ENCODE measurements at places on chromosomes 1 and 21.

DNA sequence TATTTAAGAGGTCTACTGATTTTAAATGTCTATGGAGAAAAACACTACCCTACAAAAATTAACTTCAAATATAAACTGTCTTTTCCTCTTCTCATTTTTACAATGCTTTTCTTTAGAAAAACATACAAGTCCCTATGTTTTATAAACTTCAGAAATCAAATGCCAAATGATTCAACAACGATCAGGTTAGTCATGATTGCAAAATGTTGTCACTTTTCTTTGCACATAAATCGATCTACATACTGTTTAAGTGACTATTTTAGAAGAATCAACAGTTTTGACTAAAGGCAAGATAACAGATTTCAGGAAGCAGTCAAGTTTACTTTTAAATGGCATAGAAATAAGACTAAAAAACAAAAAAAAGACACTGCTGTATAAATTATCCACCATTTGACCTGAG lies 168.7 kb downstream of the GPATCH2 start:
- H3K4me3 ChIP-seq, result no peak overlapping the region
- peaks cover 21% of the 10 kb centered on the region for H3K36me3 ChIP-seq
- no peaks in the 10 kb centered on the region for H3K27me3 ChIP-seq
- no peak for DNase-seq

- no peaks in the 10 kb centered on the region for H3K36me3 ChIP-seq
- H3K4me1 ChIP-seq, result no peaks in the 10 kb centered on the region
- no peak overlapping the region for H3K27ac ChIP-seq
These were observed 144.2 kb downstream of the KCNK2 start for GRCh38 chr1:215226757-215227156.

DNA sequence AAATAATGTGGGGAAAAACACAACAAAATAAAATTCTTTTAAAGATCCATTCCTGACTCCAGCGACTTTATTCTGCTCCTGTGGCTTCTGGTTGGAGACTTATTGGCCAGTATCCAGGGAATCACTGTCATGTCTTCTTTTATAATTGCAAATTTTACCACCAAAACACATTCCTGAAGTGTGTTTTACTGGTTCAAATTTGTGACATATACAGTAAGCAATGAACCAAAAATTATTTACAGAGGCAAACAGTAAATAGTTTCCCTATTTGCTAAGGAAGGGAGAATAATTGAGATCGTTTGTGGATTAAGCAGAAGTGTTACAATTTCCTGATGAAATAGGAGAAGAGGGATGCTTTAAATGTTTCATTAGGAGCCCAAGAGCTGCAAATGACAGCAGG lies 118.7 kb downstream of the ZNF281 start:
- H3K36me3 ChIP-seq, result no peaks in the 10 kb centered on the region
- peaks cover 9% of the 10 kb centered on the region for H3K4me1 ChIP-seq
- no peak for DNase-seq

- H3K27me3 ChIP-seq, result no peaks in the 10 kb centered on the region
- peaks cover 7% of the 10 kb centered on the region for H3K36me3 ChIP-seq
- H3K27ac ChIP-seq, result no peak overlapping the region
- H3K4me3 ChIP-seq, result no peak overlapping the region
These were observed 23.1 kb downstream of the FAM89A start for GRCh38 chr1:231016966-231017365.

DNA sequence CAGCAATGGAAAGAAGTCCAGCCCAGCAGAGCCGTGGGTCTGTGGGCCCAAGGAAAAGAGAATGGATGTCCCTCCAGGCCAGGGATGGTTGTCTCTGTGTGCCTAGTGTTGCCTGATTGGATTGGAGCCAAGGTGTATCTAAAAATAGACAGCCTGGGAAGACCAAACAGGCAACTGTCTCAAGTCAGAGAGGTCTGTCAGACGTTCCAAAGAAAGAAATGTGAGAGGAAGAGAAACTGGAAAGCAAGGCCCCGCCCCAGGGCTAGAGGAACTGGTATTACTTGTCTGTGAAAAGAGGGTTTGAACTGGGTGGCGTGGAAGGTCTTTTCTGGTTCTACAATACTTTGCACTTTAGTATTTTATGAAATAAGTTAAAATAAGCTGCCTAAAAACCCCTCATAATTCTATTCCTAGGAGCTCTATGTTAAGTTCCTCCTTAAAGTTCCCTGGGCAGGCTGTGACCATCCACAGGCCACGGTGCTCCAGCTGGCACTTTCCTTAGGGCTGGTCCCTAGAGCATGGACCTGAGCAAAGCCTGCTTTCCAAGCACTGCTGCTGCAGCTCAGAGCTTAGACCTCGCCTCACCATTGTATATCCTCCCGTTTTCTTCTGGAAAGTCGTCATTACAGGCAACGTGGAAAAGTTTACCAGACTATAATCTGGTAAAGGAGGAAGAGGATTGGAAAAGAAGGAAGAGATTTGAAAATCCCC lies 151.6 kb downstream of the DISC1 start:
- no peaks in the 10 kb centered on the region for H3K27me3 ChIP-seq
- peaks cover 28% of the 10 kb centered on the region for H3K4me1 ChIP-seq
- DNase-seq, result no peak
- H3K36me3 ChIP-seq, result no peaks in the 10 kb centered on the region
- no peak overlapping the region for H3K4me3 ChIP-seq

DNA sequence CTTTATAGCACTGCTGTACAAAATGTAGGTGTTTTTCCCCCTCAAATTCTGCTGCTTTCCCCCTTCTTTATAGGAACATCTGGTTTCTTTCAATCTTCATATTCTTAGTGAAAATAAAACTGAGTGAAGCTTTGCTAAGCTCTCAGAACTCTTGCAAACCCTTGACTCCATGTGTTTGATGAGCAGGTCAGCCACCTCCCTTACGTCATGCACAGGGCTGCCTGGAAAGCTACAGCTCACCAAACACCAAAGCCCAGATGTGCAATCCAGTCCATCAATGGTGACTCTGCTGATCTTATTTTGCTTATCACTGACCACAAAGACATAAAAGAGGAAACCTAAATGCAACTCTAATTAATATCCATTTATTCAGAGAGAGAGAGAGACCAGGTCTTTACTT lies 5.5 kb downstream of the CACNA1E start:
- peaks cover 14% of the 10 kb centered on the region for H3K4me1 ChIP-seq
- H3K27me3 ChIP-seq, result peaks cover 87% of the 10 kb centered on the region

DNA sequence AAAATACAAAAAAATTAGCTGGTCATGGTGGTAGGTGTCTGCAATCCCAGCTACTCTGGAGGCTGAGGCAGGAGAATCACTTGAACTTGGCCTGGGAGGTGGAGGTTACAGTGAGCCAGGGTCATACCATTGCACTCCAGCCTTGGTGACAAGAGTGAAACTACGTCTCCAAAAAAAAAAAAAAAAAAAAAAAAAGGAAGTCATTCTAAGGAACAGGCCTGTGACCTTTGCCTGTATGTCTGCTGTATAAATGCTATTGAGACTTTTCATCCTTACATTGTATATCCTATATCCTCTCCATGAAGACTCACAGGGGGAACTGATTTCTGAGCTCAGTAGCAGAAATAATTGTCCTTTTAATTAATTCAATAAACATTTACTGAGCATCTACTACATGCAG lies 7.5 kb upstream of the CTPS1 start:
- no peak overlapping the region for H3K4me3 ChIP-seq
- no peak for DNase-seq
- H3K27me3 ChIP-seq, result no peaks in the 10 kb centered on the region
- H3K27ac ChIP-seq, result no peak overlapping the region
- no peaks in the 10 kb centered on the region for H3K36me3 ChIP-seq

- H3K4me3 ChIP-seq, result no peak overlapping the region
- H3K36me3 ChIP-seq, result no peaks in the 10 kb centered on the region
- H3K27me3 ChIP-seq, result no peaks in the 10 kb centered on the region
- no peak for DNase-seq
These were observed 417.3 kb downstream of the USH2A start for GRCh38 chr1:216005916-216006315.

DNA sequence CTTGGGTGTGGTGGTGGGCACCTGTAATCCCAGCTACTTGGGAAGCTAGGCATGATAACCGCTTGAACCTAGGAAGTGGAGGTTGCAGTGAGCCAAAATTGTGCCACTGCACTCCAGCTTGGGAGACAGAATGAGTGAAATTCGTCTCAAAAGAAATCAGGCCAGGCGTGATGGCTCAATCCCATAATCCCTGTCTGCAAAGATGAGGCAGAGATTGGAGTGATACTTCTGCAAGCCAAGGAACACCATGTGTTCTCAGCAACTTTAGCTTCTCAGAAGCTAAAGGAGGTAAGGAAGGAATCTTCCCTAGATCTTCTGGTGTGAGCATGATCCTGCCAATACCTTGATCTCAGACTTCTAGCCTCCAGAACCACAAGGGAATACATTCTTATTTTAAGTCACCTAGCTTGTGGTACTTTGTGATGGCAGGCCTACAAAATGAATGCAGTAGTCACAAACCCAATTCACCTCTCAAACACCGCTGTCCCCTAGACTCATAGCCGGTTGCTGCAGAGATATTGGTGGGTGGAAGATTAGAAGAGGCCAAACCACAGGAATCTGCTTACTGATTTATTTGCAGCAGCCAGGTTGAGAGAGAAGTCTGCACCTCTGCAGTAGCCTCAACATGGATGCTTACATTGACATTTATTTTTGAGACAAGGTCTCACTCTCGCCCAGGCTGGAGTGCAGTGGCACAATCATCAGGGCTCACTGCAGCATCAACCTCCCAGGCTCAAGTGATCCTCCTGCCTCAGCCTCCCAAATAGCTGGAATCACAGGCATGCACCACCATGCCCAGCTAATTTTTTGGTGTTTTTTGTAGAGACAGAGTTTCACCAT lies 18.6 kb downstream of the L1TD1 start:
- no peak overlapping the region for H3K4me3 ChIP-seq
- H3K36me3 ChIP-seq, result peaks cover 38% of the 10 kb centered on the region
- no peak for DNase-seq
- H3K4me1 ChIP-seq, result no peaks in the 10 kb centered on the region
- no peaks in the 10 kb centered on the region for H3K27me3 ChIP-seq

DNA sequence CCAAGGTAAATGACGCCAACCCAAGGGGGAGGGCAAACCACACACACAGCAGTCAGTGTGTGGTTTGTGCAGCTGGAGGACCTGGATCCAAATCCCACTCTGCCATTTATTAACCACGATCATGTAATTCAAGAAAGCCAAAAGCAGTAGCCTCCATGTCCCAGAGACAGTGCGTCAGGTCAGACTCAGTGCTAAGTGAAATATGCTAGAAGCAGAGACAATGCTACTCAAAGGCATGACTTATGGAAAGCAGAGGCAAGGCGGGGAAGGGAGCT lies 13.6 kb downstream of the TTC39A start:
- H3K4me3 ChIP-seq, result no peak overlapping the region
- no peaks in the 10 kb centered on the region for H3K36me3 ChIP-seq
- no peaks in the 10 kb centered on the region for H3K27me3 ChIP-seq
- no peak for DNase-seq
- peaks cover 5% of the 10 kb centered on the region for H3K4me1 ChIP-seq
- peak overlapping the region; percentile 20 for H3K27ac ChIP-seq

GRCh38 chr1:61313906-61314422 lies 231.6 kb downstream of the NFIA start:
- no peaks in the 10 kb centered on the region for H3K36me3 ChIP-seq
- DNase-seq, result no peak
- H3K4me3 ChIP-seq, result no peak overlapping the region

- H3K27ac ChIP-seq, result no peak overlapping the region
- H3K4me3 ChIP-seq, result no peak overlapping the region
- DNase-seq, result no peak
These were observed 60.3 kb downstream of the TBX19 start for GRCh38 chr1:168340781-168341482.

- DNase-seq, result no peak
- H3K4me3 ChIP-seq, result no peak overlapping the region
- peaks cover 15% of the 10 kb centered on the region for H3K4me1 ChIP-seq
- no peaks in the 10 kb centered on the region for H3K36me3 ChIP-seq
- H3K27ac ChIP-seq, result no peak overlapping the region
These were observed 5.3 kb downstream of the PADI2 start for GRCh38 chr1:17113963-17114362.

DNA sequence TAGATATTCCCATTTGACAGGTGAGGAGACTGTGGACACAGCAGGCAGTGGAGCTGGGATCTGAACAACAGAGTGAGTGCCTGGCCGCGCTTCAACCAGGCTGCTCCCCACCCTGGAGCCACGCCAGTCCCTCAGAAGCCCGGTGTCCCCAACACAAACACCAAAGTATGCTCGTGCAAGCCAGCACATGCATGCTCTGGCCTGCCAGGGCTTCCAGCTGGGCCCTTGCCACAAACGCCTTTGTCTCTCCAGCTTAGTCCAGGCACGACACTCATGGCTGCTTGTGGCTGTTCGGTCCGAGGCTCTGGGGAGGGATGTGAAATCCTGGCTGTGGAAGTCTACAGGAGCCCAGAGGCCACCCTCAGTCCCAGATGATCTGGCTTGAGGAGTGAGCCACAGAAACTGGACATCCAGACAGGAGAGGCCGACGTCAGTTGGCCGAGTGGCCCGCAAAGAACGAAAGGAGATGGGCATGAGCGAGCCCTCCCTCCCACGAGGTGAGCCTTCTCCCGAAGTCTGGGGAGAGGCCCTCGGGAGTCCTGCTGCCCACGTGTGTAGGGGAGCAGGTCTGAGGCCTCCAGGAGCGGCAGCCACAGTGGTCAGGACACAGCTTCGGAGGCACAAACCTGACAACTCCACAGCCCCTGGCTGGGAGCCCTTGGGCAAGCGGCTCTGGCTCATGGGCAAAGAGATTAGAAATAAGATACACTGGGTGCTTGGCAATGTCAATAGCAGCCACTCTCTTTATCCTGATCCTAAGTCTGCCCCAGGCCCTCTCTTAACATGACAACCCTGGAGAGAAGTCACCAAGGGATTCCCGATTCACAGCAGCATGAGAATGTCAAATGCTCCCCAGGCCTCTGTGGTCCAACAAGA lies 117.1 kb upstream of the IFFO2 start:
- no peak overlapping the region for H3K27ac ChIP-seq
- H3K4me1 ChIP-seq, result peaks cover 19% of the 10 kb centered on the region
- no peaks in the 10 kb centered on the region for H3K27me3 ChIP-seq

DNA sequence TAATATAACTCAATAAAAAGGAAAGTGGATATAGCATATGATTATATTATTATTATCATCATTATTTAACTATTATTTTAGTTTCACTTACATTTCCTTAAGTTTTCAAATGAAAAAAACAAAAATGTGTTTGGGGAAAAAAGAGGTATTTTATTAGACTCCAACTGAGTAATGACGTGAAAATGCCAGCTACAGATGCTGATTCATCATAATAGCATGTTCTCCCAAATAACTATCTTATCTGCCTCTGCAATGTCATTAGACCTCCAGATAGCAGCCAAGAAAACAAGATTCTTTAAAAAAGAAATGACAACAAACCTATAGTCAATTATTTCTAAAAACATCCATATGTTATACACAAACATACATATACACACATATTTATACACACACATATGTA lies 1071.9 kb upstream of the TMPRSS15 start:
- no peak overlapping the region for H3K4me3 ChIP-seq
- no peaks in the 10 kb centered on the region for H3K36me3 ChIP-seq
- H3K27me3 ChIP-seq, result no peaks in the 10 kb centered on the region
- no peaks in the 10 kb centered on the region for H3K4me1 ChIP-seq

DNA sequence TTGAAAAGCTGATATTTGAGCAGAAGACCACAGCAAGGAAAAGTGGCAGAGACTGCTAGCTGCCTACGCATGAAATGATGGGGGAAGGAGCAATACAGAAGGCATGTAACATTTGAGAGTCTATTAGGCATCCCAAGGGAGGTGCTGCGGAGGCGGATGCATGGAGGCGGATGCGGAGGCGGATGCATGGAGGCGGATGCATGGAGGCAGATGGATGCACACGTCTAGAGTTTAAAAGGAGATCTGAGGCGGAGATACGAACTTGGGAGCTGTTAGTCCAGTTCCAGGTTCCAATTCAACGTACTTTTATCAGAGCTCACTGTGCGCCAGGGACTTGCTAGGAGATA lies 744 bp upstream of the DDX20 start:
- peak overlapping the region; percentile 96 for H3K4me3 ChIP-seq
- H3K4me1 ChIP-seq, result peaks cover 31% of the 10 kb centered on the region

Measured in neural crest cell (in vitro differentiated cells).